Activated CD4-positive, CD25-positive, alpha-beta regulatory T cell (primary cell): ENCODE measurements at places on chromosomes 11 and 22.

GRCh38 chr11:94449029-94449428 lies 44.6 kb downstream of the MRE11 start:
- no peak for DNase-seq

- no peak for DNase-seq
These were observed 35.3 kb upstream of the GNB1L start for GRCh38 chr22:19889951-19890350.

DNA sequence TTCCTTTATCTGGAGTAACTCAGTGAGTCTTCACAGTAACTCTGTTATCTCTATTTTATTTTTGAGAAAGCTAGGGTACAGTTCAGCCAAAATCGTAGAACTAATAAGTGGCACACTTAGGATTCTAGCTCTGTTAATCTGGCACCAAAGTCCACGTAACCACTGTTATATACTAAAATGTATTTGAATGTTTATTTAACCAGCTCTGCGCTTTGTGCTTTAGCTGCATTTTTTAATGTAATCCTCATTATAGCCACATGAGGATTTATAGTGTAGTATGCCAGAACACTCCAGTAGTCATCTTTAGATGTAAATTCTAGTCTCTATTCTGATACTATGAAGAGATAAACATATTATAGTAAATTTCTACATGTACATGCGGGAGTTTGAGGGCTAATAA lies 36.8 kb downstream of the YAP1 start:
- no peak for DNase-seq

DNA sequence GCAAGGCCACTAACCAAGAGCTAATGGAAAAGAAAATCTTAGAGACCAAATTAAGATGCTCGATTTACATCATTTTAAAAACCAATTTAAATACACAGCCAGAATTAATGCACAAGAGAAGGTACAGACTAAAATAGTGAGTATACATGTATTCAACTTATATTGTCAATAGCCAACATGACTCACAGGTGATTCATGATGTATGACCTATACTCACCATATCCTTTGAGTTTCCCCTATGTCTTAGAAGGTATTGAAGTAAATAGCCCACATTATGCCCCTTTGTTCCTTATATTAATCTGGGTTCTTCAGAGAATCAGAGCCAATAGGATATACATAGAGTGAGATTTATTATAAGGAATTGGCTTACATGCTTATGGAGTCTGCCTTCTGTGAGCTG lies 97.5 kb upstream of the ANO3 start:
- no peak for DNase-seq

DNA sequence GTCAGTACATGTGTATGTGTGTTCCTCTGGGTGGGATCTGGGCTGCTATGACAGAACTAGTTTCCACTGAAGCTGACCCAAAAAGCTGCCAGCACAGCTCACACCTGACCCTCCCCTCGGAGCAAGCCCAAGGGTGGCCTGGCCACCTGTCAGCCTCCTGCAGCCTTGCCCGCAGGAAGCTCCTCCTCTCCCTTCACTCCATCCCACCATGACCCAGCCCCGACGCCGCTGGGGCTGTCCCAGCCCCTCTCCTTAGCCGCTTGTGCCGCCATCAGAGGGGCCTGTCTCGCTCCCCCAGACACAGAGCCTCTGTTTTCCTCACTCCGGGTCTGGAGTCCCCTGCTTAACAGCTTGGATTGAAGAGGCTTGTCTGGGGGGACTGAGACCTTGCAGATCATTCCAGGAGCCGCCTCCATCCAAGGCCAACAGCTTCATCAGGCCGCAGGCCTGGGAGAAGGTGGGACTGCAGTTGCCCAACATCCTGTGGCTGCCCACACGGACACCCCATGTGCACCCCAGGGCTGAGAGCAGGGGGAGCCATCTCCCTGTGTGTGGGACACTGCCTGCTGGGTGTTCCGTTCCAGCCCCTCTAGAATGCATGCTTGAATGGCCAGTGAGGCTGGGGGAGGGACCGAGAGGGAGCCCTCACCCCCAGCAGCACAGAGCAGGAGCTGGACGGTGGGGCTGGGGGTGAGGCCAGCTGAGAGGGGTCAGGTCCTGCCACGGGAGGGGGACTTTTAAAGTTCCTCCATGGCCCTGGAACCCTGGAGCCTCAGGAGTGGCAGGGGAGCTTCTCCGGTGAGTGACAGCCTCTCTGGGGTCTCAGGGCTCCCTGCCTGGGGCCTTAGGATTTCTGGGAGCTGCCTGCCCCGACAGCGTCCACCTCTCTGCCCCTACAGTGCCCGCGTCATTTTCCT lies 696 bp downstream of the MRGPRF start:
- DNase-seq: no peak

GRCh38 chr22:31917227-31917921 lies 27.0 kb upstream of the YWHAH start:
- no peak for DNase-seq

GRCh38 chr11:68828957-68829356 lies 12.8 kb downstream of the CPT1A start:
- no peak for DNase-seq

- no peak for DNase-seq
These were observed 13.6 kb downstream of the INCENP start for GRCh38 chr11:62137276-62137861.

DNA sequence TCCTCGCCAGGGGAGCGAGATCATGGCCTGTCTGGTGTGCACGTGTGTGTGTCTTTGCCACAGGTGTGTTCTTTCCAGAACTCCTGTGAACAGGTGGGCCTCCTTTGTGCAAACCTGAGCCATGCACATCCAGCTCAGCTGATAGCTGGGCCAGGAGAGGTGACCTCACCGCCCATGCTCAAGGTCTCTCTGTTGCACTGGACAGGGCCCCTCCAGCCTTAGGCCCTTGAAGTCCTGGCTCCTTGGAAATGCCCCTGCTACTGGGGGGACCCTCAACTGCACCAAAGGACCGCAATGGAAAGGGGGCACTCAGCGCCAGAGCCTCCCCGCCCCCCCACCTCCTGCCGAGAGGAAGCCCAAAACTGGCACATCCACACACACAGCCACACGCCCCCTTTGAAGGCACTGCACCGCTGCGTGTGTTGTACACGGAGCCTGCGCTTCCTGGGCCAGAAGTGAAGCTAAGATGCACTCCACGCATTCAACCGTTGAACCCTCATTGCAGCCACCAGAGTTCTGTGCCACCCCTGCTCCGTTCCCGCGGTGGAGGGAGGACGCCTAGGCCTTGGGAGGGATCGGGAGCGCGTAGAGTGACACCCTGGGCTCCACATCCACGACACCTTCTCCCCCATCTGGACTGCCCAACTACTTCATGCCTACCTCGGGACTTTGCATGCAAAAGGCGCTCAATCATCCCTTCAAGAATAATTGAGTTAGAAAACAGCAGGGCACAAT lies 16.4 kb upstream of the IL2RB start:
- no peak for DNase-seq

- no peak for DNase-seq
These were observed 877.3 kb downstream of the BRD1 start for GRCh38 chr22:48950151-48950915.

- DNase-seq: no peak
These were observed 687.8 kb downstream of the KCNA4 start for GRCh38 chr11:29328961-29329441.

- DNase-seq: peak; percentile 46
These were observed 7.5 kb downstream of the DPAGT1 start for GRCh38 chr11:119093942-119094815.

GRCh38 chr22:48781391-48781790 lies 1046.3 kb downstream of the BRD1 start:
- no peak for DNase-seq

GRCh38 chr11:33147559-33147958 lies 13.7 kb downstream of the CSTF3 start:
- DNase-seq: no peak

DNA sequence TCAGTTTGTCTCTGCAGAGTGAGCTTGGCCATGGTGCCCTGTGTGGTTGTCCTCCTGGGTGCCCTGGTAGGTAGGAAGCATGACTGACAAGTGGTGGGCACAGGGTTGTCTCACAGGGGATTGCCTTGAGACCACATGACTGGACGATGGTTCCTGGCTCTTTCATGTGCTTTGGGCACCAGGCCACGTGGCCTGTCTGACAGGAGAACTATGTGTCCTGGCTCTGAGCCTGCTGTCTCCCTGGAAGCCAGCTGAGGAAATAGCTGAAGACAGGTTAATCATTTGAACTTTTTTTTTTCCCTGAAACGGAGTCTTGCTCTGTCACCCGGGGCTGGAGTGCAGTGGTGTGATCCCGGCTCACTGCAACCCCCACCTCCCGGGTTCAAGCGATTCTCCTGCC lies 93.2 kb downstream of the LDLRAD3 start:
- DNase-seq: no peak
